Left colon (tissue), 2 donors: ENCODE measurements at places on chromosomes 16 and 17.

- peak; percentile 27 for DNase-seq
These were observed 9.2 kb downstream of the CHD3 start for GRCh38 chr17:7897773-7898172.

- no peak for DNase-seq
These were observed 273.5 kb upstream of the IRX5 start for GRCh38 chr16:54657058-54657708.

DNA sequence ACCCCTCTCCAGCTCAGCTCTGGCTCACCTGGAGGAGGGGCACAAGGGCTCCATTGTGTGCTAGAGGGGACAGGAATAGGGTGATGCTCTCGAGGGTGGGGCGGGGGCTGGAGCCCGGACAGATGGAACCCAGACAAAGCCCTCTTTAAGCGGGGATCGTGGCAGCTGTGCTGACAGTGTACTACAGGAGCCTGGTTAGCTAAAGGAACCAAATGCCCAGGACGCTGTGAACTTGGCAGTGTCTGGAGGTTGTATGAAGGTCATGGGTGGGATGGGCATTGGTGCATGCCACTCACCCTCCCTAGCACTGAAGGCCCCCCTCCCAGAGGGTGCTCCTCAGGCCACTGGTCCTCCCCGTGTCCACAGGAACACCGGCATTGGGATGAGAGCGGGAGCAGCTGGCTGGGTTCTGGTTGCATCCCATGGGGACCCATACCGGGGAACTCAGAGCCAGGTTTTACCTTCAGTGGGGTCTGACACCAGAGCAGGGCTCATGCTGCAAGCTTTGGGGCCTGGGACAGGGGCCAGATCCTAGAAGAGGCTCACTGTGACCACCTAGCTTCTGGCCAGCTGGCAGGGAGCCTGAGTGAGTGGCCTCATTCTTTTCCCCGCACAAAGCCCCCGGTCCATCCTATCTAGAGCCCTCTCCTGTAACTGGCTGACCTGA, 11.9 kb downstream of the KIF19 start:
- DNase-seq: no peak

DNA sequence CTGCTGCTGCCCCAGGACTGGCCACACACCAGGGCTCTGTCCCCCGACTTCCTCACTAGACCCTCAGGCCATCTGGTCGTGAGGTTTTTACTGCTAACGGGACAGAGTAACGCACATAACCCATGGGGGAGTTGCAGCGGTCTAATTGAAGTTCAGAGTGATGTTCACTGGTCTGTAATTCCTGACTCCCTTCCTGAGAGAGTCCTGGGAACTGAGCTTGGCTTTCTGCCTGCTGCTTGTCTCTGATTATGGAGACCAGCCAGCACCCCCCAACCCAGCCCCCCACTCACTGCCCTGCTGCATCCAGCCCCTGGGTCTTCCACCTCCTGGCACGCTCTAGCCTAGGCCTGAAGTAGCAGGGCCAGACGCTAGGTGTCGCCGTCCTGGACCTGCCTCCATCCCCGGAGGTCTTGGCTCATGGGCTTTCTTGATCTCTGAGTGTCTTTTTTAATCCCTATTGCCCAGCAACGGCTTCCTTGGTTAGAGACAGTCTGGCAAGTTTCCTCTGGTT, 192.9 kb downstream of the CCDC182 start:
- DNase-seq: no peak

DNA sequence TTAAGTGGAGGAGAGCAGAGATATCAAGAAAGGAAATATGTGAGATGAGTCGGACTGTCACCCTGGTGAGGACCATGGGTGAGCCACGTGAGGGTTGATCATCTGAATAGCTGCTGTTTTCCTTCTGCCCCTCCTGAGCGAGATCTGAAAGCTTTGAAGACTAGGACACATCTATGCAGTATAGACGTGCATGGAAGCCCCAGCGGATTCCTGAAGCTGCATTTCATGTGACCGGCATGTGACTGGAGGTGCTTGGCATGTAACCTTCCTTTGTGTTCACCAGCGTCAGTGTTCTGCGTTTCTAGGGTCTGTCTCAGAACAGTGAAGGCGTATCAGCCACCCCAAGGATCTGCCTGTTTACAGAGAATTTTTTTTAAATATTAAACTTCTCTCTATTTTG, 75.1 kb downstream of the MSI2 start:
- no peak for DNase-seq

- no peak for DNase-seq
These were observed 174.0 kb downstream of the IRX3 start for GRCh38 chr16:54112451-54113206.

DNA sequence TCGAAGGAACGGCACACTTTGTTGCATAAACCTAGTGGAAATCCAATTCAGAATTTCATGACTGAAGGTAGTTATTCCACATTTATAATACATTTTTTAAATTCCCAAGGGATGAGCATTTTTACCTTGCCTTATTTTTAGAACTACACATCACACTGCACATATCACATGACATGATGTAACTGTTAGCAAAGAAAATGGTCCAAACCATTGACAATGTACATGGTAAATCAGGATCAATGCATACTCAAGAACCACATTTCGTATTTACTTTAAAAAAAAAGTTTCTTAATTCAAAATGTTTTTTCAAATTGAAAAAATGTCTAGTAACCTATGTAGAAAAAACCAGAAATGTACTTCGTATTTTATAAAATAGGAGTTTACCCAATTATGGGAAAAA, 2.5 kb downstream of the KANSL1 start:
- no peak for DNase-seq

DNA sequence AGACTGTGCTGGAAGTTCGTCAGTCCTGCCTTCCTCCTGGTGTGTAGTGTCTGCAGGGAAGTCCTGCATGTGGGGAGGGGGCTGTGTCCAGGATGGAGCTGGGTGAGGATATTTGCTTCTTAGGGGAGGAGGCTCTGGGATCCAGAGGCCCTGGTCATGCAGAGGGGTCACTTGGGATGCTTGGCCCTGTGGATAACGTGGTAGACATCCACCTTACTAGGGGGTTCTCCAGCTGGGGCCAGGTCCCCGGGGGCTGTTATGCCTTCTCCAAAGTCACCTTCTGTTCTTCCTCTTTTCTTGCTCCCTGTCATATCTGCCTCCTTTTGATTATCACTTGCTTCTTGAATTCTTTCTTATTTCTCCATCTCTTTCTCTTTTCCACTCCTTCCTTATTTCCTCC, 43.8 kb downstream of the SLC6A2 start:
- no peak for DNase-seq

GRCh38 chr17:77790143-77790829, 168.2 kb upstream of the TNRC6C start:
- DNase-seq: no peak

GRCh38 chr16:2089706-2090480, 42.1 kb downstream of the TSC2 start:
- peak; percentile 36 for DNase-seq

DNA sequence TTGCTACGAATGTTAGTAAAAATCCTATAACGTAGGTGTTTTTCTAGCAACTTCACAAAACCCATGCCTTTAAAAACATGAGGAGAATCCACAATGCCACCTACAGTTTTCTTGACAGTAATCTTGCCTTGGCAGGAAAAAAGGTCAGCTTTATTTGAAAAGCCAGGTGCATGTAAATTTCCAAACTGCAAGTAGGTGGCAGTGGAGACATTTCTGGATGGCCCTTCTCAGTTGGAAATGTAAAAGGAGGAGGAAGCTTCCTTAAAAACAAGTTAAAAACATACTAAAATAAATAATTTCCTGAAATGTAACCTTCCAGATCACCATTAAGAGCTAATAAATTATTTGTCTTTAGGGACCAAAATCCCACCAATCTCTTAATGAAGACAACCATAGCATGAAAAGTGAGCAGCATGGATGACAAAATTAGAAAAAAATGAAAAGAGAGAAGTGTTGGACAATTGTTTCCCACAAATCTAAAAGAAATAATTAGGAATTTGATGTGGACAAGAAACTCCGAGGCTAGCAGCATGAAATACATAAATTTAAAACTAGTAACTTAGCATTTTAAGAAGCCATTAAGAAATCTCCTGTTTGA, 152.2 kb downstream of the SNX11 start:
- no peak for DNase-seq

GRCh38 chr16:51464996-51465395, 313.9 kb upstream of the SALL1 start:
- DNase-seq: no peak
